ENCODE measurements at places on chromosomes 2 and 18.

DNA sequence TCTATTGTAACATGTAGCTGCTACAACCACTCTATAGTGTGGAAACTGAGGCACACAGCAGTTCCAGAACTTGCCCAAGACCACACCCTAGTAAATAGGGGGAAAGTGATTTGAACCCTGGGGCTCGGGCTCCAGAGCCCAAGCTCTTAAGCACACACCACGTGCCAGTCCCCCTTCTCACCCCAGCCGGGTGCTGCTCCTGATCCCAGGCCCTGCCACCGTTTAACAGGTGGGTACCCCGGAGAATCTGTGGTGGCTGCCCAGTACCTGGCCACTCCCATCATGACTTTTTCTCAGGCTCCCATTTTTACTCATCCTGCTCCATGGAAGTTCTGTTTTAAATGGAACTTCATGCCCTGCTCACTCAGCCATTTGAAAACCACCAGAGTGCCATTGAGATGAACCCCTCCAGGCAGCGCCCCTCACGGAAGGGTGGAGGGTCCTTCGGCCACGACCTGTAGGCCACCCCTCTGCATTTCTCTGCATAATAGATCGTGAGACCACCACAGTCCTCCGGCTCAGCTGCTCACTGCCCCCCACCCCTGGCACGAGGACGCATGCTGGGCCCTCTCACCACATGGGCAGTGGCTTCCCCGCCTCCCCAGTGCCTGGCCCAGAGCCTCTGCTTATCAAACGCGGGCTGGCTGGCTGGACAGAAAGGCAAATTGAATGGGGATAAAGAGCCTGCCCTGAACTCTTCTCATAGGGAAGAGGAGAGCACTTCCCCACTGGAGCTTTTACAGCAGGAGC lies 42.1 kb downstream of the TMEM37 start:
- DNase-seq: no peak

DNA sequence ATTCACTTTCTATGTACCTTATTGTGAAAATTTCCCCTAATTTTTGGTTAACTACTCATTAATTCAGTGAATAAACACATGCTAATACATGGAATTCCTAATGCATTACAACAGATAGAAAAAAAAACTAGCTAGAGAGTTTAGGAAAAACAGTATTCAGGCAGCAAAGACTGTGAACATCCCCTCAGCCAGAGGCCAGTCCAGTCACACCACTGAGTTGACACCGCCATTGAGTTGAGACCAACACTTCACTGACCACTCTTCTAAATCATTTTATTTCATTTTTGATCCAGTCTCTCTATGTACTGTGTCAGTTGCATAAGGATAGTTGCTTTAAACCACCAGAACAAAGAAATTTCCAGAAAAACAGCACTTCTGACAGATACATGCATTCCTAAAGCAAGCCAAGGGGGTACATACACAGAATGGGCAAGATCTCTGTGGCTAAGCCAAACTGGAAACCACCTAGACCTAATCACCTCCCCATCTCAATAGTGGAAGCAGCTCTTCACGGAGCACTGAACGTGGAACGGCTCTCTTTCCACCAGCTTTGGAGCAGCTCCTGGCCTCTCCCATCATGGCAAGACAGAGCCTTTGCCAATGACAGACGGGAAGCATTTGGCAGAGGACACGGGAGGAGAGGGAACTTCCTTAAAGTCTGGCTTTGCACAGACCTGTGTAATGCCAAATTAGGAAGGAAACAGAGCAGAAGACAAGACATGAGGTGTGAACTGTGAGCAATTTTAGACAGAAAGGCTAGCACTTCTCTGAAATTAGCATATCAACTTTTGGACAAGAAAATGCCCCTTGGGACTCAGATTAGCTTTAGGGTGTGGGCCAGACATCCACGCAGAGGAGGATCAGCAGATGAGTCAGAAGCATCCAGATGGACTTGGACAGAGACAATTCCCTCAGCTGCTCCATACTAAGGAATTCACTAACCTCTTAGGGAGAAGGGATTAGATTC lies 36.4 kb downstream of the CACNB4 start:
- DNase-seq: no peak

DNA sequence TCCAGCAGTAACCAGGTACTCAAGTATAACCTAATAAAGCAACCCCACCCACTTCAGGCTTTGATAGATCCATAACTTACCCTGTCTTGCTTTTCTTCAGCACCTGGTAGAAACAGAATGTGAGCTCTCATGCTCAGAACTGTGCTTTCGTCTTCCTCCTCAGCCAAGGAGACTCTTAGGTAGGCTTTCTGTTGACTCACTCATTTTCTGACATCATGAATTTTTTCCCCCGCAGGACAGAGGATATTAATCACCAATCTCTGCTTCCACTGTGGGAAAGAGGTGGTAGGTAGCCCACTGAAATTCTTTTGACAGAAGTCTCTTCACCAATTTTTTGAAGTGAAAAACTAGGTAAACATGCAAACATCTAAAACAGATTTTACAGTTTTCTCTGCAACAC lies 241.2 kb upstream of the KCNJ3 start:
- no peak for DNase-seq

DNA sequence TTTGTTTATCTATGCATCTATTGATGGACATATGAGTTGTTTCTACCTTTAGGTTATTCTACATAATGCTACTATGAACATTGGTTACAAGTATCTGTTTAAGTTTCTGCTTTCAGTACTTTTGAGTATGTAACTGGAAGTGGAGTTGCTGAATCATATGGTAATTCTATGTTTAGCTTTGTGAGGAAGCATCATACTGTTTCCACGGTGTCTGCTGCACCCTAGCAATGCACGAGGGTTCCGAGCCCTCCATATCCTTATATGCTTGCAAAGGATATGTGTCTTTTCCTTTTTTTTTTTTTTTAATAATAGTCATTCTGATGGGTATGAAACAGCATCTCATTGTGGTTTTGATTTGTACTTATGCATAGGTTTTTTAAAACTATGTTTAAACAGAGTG lies 83.7 kb downstream of the FMNL2 start:
- DNase-seq: no peak

DNA sequence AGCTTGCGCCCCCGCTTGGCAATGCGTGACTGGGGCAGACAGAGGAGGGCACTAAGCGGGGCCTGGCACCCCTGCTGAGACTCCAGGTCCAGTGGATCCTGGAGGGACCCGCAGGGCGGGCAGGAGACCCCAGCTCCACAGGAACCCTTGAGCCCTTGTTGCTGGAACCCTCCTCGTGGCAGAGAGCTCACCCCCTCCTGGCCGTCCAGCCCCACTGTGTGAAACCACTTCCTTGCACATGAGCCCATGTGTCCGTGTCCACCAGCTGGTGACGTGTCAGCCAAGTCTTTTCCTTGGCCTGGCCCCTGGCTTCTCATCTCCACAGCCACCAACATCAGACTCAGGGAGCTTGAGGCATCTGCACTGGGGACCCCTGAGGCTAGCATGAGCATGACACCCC lies 38.0 kb downstream of the BIN1 start:
- DNase-seq: no peak
